ENCODE measurements at places on chromosomes 12 and 14. TPM values are rescaled to one million over a fixed set of nuclear protein-coding genes. Genes with fewer than 3 reads are reported as not detected.

Gene PXN
- total RNA-seq: 93.9 TPM

Gene CD163
- total RNA-seq: 4.2 TPM

Gene CELA1
- 2.5 TPM for total RNA-seq

Gene TMEM179
- total RNA-seq: not detected

DNA sequence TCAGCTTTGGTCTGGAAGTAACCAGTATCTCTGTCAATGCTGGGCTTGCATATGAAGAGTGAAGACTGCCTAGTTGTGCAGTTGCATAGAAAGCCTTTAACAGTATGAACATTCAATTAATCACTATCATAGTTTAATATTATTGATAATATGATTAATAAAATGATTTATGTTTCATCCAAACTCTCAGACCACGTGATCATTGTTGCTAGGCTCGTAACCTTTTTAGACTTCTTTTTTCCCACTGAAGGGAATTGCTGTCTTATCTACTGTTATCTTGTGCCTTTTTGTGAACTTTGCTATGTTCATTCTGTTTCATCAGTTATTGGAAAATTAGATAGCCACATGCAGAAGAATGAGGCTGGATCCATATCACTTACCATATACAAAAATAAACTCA lies 536.4 kb upstream of the NOVA1 start:
- DNase-seq: no peak

Gene CFAP54
- total RNA-seq: 0.49 TPM

Gene CMKLR1
- 0.83 TPM for total RNA-seq

DNA sequence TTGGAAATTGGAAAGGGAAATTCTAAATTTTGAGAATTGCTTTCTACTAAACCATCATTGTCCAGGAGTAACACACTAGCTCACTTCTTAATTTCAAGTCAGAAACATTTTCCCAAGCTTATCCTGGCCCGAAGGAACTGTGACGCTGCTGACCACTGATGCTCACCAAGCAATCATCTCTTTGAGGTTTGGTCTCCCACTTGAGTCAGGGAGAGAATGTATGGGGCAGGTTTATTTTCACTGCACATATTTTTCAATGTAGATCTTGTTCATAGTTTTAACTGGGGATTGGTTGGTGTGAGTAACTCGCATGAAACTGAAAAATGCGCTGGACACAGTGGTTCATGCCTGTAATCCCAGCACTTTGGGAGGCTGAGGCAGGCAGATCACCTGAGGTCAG lies 12.9 kb upstream of the RNASE10 start:
- no peak for DNase-seq

Gene NAB2
- 19.2 TPM for total RNA-seq

- no peak for DNase-seq
Measured at GRCh38 chr12:111428728-111429175, 23.0 kb downstream of the SH2B3 start.

Gene SRP54
- total RNA-seq: 55.0 TPM

- DNase-seq: no peak
Measured at GRCh38 chr12:18683327-18684013, 54.3 kb downstream of the PLCZ1 start.

DNA sequence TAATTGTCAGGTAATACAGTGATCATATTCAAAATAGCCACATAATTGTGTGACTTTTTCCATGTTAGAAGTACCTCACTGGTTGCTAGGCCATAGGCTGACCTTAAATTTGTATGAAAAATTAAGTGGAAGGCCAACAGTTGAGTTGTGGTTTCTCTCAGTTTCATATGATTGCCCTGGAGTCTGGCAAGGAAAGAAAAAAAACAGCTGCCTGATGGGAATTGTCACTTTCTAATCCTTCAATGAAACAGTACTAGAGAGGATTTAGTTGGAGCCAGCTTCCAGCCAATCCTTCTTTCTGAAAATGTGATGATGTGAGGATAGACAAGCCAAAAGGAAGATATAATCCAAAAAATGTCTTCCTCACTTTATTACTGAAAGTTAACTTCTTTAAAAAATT lies 113.6 kb downstream of the ALX1 start:
- no peak for DNase-seq

DNA sequence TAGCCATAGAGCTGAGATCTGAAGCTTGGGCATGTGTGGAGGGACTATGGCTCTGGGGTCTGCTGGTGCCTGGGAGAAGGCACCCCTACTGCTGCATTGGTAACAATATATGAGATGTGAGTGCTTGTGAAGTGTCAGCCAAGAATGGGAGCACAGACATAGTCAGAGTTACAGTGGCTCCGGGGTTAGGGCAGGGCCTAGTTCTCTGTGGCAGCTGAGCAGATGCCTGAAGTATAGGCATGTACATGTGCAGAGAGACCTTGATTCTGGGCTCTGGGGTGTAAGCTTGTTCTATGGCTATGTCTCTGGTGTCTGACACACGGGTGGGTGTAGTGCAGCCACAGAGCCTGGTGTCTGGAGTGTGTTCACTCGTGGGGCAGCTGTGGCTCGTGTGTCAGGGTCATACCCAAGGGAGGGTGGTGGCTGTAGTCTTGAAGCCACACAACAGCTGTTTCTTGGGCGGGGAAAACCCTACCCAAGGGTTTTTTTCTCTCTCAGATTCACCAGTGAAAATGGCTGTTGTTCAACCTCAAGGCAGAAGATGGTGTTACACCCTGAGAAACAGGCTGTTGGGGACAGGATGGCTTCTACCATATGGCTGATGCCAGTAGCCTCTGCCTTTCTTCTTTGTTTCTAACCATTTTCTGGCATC lies 11.9 kb upstream of the TCL1A start:
- DNase-seq: no peak

Gene BDKRB1
- total RNA-seq: not detected

- DNase-seq: no peak
Measured at GRCh38 chr14:43894534-43894933, 612.5 kb downstream of the FSCB start.

GRCh38 chr12:85007836-85008235 lies 28.2 kb downstream of the TSPAN19 start:
- DNase-seq: no peak

GRCh38 chr12:7929083-7929792 lies 6.7 kb downstream of the SLC2A3 start:
- no peak for DNase-seq

GRCh38 chr12:117593815-117594400 lies 232.5 kb upstream of the NOS1 start:
- no peak for DNase-seq

DNA sequence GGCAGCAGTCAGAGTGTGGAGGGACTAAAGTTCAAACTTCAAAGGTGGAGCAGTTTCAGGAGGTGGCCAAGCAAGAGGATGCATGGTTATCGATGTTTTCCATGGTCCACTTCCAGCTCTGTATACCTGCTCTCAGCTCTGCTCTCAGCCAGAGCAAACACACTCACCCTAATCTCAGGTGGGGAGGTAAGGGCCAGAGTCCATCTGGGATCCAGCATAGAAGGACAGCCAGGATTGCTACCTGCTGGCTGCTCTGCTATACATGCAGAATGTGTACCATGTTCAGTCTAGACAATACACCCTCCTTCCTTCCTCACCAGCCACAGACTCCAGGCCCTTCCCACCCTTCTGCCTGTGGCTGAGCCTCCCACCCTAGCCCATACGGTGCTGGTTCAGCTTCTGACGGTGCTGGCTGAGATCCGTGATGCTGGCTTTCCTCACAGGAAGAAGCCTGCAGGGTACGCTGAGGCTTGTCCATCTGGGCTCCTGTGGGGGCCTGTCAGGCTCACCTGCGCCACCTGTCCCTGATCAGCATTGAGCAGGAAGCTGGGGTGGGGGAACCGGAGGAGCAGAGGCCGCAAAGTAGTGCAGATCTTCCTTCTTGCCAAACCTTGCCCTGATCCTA lies 2.4 kb downstream of the CBLN3 start:
- DNase-seq: peak; percentile 21

DNA sequence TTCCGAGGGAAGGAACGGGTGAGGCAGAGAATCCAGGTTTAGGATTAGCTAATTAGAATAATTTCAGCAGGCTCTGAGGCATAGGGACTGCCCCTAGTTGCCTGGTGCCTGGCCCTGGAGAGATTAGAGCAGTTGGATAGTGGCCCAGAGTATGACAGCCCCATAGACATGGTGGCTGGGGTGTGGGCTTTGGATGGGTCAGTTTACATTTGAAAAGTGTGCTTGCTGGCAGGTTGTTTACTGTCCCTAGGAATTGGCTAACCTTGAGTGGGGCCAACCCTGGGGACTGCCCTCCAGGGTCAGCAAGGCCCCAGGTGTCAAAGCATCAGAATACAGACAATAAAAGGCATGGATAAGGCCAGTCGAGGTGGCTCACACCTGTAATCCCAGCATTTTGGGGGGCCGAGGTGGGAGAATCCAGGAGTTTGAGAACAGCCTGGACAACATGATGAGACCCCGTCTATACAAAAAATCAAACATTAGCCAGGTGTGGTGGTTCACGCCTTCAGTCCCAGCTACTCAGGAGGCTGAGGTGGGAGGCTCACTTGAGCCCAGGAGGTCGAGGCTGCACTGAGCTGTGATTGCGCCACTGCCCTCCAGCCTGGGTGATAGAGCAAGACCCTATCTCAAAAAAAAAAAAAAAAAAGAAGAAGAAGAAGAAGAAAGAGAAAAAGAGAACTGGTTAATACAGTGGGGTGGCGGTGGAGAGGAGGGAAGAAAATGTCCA lies 182.3 kb upstream of the PWP1 start:
- no peak for DNase-seq

Gene AKAP3
- 5.9 TPM for total RNA-seq

- DNase-seq: no peak
Measured at GRCh38 chr14:61489512-61489911, 168.1 kb downstream of the PRKCH start.

DNA sequence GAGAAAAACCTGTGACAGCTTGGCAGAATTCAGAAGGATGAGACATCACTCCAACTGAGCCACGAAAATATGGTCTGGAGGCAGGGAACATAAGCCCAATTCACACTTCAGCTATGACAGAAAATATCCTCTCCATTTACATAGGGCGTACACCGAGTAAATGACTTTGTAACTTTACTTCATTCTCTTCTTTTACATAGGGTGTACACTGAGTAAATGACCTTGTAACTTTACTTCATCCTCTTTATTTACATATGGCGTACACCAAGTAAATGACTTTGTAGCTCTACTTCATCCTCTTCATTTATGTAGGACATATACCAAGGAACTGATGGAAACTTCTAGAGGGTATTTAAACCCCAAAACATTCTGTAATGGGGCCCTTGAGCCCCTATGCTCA lies 14.1 kb upstream of the MAPKAPK5 start:
- DNase-seq: no peak

Gene KRT80
- total RNA-seq: not detected

DNA sequence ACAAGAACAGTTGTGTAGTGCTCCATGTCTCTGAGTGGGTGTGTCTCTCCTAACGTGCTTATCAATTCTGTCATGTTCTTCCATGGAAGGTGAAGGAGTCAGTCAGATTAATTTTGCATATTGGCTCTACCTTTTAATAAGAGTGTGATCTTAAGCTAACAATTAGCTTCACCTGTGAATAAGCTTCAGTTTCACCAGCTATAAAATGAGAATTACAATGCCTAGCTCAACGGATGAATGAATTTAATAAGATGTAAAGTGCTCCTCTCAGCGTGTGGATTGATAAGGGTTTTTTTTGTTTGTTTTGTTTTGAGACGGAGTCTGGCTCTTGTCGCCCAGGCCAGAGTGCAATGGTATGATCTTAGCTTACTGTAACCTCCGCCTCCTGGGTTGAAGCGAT lies 32.7 kb downstream of the CCDC175 start:
- DNase-seq: no peak

Gene RHOJ
- total RNA-seq: not detected

Gene SLCO1B1
- not detected for total RNA-seq

Gene DNAI7
- total RNA-seq: 0.57 TPM

GRCh38 chr14:75279153-75279762 lies 630 bp downstream of the FOS start:
- DNase-seq: peak; percentile 43

DNA sequence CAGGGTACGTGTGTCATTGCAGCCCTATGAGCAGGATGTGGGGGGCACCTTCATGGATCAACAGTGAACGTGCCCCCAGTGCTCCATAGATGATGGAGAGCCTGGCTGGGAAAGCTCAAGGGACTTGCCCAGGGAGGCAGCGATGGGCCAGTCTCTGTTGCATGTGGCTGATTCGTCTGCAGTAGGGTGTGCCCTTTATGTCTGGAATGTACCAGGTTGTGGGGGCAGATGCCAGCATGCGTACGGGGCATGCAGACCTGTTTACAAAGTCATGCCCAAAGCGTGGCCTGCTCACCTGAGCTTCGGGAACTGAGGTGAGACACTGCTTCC lies 72.3 kb downstream of the TESC start:
- DNase-seq: no peak

Gene TAS2R31
- 3.2 TPM for total RNA-seq

GRCh38 chr12:52089491-52089890 lies 10.0 kb downstream of the SMIM41 start:
- no peak for DNase-seq

GRCh38 chr14:73358187-73358586 lies 100.2 kb downstream of the NUMB start:
- DNase-seq: no peak

Gene IKZF4
- total RNA-seq: 5.2 TPM

Gene ZC2HC1C
- not detected for total RNA-seq

GRCh38 chr14:59850458-59850857 lies 20.1 kb downstream of the RTN1 start:
- DNase-seq: no peak

DNA sequence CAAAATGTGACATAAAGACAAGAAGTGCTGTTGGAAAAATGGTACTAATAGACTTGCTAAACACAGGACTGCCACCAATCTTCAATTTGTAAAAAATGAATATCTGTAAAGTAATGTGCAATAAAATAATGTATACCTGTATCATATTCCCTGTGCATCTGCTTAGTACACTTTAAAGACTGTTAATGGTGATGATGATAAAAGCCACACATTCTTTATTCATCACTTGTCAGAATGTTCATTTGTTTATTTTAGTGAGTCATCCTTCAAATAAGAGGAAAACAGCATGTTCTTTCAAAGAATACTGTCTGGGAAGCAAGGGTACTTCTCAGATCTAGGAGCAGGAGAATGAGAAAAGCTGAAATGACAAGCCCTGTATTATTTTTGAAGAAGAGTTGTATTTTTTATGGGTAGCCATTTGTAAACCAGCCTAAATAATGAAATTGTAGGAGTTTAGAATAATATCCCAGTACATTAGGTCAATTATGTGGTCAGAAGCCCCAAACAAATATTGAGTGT lies 78.3 kb upstream of the PSMA6 start:
- DNase-seq: no peak

DNA sequence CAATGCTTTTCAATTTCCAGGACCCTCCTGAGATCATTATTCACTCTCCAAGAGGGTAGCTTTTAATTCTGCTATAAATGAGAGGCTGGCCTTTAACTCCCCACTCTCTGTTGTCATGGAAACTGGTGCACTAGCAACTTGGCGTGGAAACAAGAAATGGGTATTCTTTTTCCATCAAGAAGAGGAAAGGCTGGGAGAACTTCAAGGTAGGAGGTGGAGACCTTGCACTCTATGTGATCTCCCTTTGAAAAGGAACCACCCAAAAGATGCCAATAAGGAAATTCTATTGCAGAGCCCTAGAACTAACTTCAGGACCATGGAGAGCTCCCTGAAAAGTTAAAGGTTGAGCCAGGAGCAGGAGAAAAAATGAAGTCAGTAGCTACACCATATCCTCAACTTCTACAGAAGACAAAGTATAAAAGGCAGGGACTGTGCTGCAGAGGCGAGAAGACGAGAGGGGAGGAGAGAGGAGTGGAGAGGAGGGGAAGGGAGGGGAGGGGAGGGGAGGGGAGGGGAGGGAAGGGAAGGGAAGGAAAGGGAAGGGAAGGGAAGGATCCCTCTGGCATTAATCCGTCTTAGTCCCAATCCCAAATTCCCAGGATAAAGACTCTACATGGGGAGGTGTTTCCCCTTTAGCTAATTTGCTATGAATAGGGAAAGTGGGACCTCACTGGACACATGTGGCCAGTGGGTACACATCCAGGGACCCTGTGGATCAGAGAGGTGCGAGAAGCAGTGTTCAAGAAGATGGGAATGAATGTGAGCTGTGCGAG lies 46.7 kb upstream of the FICD start:
- DNase-seq: no peak

Data from naive thymus-derived CD8-positive, alpha-beta T cell (primary cell).